COR-L47 (cell line): ENCODE measurements at places on chromosomes 5 and 9.

DNA sequence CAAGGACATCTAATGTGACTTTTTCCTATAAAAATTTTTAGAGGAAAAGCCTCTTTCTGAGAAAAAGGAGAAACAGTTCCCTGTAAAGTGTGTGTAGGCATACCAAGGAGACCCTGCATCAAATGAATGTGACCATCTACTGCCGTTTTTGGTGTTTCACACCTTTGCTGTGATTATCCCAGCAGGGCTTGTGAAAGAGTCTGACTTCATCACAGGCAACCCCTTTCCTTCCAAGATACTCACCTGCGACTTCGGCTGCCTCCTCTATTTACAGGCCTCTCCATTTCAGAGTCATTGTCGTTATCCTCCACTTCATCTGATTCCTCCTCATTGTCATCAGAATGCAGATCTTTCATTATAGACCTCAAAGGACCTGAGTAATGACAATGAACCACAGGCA, 259.1 kb downstream of the MLLT3 start:
- DNase-seq, result no peak

GRCh38 chr5:131774652-131775367, 22.0 kb downstream of the FNIP1 start:
- DNase-seq, result no peak

DNA sequence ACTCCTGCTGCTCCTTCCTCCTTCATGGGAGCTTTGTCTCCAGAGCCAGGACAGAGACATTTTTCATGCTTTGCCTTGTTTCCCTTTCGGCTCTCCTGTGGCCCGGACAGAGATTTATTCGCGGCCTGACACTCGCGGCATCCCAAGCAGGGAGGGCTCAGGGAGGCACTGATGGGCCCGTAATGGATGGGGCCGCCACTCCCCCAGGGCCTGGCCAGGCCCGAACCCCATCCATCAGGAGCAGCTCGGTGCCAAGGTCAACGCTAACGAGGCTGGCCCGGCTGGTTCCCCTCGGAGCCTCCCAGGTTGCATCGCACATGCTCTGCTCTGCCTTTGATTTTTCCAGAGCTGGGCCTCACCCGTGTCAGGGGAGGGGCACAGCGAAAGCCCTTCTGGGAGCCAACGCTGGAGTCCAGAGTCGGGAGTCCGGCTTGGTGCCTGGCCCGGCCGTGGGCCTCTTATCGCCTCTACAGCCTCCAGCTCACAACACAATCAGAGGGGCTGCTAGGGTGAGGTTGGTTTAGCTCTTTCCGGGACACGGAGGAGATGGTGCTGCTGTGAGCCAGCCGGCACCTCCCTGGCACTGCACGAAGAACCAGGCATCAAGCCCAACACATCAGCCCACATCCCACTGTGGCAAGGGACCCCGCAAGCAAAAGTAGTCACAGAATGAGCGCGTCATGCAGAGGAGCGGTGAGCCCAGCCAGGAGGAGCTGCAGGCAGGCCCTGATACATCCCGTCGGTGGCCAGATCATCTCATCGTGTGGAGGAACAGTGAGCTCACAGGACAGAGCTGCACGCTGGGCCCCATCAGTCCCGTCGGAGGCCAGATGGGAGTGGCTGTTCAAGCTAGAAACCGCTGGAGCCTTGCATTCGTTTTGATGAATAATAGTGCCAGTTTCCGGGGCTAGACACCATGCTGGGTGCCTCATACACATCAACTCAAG, 72.2 kb upstream of the BARHL1 start:
- DNase-seq, result no peak

DNA sequence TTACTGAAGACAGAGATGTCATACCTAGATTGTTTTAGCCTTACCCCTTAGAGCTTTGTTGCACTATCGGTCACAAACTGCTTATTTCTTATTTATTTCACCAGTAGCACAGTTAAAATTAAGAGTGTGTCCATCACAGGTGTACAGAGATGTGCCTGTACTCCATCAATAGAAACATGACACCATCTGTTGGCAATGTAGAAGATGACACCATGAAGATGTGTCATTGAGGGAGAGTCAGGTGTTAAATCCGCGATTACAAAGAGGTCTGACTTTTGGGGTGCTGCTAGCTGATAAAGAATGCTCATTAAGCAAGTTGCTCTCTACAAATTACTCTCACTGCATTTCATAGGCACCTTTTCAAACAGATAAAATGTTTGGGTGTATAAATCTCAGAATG, 164.4 kb downstream of the SMARCA2 start:
- peak; percentile 24 for DNase-seq

DNA sequence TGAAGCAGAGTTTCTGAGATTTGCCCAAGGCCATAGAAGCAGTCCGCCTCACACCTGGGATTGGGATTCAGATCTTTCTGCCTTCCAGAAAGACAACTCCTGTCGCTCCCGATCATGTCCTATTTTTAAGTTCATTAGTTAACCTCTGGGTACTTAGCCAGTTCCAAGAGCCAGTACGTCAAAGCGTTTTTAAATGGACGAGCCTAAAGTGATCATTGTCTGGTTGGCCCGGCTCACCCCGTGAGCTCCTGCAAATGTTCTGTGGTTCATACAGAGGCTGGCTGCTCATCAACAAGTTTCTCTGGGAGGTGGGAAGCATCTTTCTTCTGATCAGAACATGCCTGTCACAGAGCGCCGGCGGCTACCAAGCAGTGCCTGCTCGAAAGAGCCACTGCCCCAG, 554.5 kb upstream of the WWC1 start:
- no peak for DNase-seq

DNA sequence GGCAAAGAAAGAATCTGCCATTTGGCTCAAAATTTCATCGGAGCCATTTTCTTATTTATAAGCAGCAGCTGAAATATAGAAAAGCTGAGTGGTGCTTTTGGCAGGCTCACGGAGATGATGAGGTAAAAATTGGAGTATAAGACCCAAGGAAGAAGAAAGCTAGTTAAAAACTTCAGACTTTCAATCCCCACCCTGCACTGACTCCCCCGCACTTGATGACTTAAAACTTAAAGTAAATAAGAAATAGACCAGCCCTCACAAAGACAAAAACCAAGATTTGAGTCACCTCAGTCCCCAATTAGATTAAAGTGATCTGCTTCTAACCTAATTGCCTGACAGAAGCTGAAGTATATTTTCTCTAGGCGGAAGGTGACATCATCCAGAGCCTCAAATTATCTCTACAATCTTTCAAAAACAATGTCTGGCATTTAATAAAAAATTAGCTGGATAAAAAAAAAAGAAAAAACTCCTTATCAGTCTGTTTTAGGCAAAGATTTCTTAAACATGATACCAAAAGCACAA, 124.0 kb upstream of the PJA2 start:
- no peak for DNase-seq

GRCh38 chr5:158958021-158958994, 141.4 kb downstream of the EBF1 start:
- DNase-seq, result no peak

- no peak for DNase-seq
Measured at GRCh38 chr9:105053209-105053652, 125.3 kb upstream of the ABCA1 start.

DNA sequence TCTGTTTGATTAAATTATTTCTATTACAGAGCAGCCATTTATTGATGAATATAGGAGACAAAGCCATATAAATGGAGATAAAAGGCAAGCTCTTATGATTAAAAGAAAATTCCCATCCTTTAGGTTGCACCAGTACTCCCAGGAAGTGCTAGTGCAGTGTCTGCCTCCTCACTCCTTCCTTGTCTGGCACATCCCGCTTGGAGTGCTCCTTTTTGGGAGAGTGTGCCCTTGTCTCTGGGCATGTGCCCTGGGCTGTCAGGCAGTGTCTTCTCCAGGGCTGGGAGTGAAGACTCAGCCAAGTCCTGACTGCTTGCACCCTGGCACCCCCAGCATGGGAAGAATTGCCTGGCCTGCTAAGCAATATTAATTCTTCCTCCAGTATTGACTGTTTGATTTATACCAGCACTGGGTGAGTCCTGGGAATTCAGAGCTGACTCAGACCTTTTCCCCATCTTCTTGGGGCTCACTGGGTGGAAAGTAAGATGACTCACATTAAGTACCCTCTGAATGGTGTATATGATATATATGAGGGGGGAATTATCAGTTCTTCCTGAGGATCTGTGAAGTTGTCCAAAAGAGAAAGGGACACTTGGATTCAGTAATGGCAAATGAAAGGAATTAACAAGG, 62.1 kb downstream of the ZSWIM6 start:
- DNase-seq, result no peak

GRCh38 chr5:68288707-68289134, 73.2 kb downstream of the PIK3R1 start:
- DNase-seq, result no peak

DNA sequence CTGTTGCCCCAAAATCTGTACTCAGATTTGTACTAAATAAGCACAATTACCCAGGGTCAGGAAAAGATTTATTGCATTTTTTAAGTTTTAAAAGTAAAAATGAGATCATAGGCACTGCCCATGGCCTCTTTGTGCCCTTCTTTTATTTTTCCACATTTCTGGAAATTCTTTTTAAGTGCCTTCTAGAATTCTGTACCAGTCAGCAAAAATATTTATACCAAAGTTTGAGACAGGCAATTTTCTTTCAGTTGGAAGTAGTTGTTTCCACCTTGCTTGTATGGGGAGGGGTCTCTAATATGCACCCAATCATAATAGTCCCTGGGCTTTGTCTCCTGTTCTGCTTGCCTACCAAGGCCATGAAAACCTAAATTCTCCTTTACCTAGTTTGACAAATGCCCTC, 5.6 kb upstream of the RNF20 start:
- DNase-seq, result no peak

GRCh38 chr5:126912616-126913200, 117.7 kb downstream of the MARCHF3 start:
- DNase-seq, result no peak

GRCh38 chr5:62621280-62621679, 42.7 kb downstream of the LRRC70 start:
- DNase-seq, result no peak

GRCh38 chr5:75622564-75622963, 11.3 kb downstream of the ANKDD1B start:
- DNase-seq, result no peak

- DNase-seq, result peak; percentile 14
Measured at GRCh38 chr5:35815089-35815936, 41.4 kb upstream of the IL7R start.

GRCh38 chr9:80555782-80556325, 984.1 kb downstream of the TLE4 start:
- no peak for DNase-seq

DNA sequence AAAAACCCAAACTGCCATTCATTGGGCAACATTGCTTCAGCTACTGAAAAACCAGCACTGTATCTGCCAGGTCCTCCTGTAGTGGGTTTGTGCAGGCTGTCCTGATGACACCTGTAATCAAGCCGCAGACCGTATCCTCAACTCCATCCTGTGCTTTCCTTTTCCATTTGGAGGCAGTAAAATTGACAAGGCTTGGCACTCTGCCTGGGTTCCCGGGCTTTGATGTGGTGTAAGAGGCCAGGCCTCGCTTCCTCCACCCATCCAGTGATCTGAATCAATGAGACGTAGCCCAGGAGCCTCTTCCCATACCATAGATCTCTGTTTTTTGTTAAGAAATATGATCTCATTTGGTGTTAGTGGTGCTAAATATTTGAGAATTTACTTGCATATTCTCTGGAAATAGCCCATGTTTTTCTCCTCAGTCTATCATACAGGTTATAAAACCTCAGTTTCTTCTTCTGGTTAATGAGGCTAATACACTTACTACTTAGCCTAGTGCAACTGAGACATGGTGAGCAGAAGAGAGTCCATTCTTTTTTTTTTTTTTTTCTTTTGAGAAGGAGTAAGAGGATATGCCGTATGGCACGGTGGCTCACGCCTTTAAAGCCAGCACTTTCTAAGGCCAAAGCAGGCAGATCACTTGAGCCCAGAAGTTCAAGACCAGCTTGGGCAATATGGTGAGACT, 34.8 kb downstream of the LSM11 start:
- peak; percentile 39 for DNase-seq

DNA sequence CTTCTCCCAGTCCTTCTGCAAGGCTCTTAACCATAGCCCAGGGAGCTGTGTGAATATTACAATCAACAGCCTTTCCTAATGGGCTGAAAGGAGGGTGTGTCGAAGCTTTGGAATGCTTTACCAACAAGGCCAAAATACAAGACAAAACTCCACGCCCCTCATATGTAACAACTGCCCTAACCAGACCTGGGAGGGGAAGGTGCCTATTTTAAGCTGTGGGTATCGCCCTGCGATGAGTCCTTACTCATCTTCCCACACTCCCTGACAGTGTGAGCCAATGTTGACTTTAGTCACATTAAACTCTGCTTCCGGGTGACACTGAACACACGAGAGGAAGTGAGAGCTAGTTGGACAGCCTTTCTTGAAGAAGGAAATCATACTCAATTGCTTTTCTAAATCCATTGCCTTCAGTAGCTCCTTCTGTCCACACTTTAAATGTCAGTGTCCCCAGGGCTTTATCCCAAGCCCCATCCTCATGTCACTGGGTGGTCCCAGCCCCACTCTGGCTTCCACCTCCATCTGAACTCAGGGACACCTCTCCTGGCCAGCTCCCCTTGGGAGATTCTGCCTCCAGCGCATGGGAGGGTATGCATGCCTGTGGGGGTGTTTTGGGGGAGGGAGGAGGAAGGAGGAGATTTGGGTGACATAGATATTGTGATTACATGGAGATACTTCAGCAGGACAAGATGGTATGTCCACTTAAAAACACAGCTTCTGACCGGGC, 6.5 kb upstream of the TBC1D9B start:
- no peak for DNase-seq

DNA sequence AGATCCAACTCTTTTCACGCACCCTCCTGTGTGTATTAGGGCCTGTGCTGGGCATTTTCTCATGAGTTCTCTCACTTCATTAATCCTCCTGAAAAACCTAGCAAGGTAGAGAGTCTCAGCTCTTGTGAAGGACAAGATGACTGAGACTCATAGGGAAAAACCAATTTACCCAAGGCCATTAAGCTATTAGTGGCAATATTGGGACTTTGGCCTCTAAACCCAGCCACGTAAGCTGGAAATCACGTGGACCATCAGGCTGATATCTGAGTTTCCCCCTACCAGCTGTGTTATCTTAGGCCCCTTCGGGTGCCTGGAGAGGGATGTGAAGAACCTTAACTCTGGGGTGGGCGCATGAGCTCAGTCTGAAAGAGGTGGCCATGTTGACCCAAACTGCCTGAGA, 80.7 kb downstream of the ANKH start:
- DNase-seq, result no peak

- no peak for DNase-seq
Measured at GRCh38 chr9:35748242-35748857, 678 bp downstream of the GBA2 start.

DNA sequence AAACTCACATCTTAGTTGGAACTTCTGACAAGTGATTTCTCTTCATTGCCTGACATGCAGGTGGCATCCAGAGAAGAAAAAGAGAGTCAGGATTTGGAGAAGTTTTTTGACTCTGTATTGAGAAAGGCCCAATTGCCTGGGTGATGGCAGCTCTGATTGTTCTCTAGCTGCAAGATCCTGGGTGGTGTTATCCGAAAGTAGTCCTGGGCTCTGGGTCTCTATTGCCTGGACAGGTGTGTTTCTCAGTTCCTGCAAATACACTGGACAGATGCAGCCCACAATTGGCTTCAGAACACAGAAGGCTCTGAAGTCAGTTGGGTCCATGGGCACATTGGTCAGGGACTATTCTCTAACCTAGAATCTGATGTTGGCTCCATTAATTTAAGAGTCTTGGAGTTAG, 67.4 kb downstream of the RGS3 start:
- no peak for DNase-seq
